Activated naive CD4-positive, alpha-beta T cell (primary cell): ENCODE measurements at places on chromosomes 6 and 20.

DNA sequence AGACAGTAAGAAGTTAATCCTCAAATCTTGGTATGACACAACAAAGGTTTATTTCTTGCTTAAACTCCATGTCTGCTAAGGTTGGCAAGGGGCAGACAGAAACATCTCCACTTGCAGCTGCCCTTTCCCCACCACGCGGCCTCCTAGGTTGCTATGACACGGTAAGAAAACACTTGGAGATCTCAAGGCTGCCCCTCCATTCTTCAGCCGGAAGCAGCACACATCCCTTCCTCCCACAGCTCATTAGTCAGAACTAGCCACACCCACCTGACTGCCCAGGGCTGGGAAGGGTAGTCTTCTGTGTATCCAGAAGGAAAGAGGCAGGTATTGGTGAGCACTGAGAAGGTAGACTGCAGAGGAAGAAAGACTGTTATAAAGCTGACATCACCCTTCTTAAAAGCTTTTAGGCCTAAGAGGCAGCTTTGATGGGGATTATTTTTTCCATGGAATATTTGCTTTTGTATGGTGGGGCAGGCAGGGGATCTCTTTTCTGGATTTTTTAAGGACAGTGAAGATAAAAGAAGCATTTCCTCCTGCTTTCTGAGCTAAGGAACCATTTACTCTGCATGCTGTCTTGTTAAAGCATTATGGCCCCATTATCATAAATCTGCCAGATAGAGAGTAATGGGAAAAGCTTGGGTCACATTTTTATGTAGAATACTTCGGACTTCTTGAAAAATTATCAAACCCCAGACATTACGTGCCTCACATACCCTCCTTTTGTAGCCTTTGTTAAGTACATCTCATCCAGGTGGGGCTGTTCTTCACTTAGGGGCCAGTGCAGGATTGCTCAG, 41.6 kb downstream of the MRAP2 start:
- no peak for DNase-seq

DNA sequence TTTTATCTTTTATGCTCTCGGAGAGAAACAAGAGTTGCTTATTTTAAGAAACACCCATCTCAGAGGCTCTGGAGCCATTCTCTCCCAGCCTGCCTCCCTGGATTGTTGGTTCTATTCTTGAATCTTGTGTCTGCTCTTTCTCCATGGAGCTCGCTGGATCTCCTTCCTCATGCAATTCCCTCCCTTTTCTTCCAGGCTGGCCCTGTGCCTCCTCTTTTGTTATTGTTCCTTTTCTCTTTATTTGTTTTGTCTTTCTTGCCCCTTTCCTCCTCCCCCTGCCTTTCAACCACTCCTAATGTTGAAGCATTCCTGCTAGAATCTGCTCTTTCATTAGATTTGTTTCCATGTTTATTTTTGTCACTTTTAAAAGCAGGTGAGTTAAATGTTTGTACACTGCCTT, 76.5 kb downstream of the STMND1 start:
- DNase-seq, result no peak

DNA sequence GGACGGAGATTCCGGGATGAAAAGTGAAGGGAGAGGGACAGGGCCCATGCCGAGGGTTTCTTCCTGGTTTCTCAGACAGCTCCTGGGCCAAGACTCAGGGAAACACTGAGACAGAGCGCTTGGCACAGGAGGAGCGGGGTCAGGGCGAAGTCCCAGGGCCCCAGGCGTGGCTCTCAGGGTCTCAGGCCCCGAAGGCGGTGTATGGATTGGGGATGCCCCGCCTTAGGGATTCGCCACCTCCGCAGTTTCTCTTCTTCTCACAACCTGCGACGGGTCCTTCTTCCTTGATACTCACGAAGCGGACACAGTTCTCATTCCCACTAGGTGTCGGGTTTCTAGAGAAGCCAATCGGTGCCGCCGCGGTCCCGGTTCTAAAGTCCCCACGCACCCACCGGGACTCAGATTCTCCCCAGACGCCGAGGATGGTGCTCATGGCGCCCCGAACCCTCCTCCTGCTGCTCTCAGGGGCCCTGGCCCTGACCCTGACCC, 55.0 kb upstream of the HLA-A start:
- DNase-seq, result no peak

GRCh38 chr6:96157018-96157565, 141.3 kb downstream of the FUT9 start:
- DNase-seq, result no peak

GRCh38 chr6:154830771-154831170, 97.6 kb downstream of the SCAF8 start:
- DNase-seq, result no peak

- no peak for DNase-seq
Observed at GRCh38 chr20:23251779-23252178, 98.8 kb upstream of the NXT1 start.

- no peak for DNase-seq
Observed at GRCh38 chr20:47419953-47420514, 63.5 kb upstream of the ZMYND8 start.

DNA sequence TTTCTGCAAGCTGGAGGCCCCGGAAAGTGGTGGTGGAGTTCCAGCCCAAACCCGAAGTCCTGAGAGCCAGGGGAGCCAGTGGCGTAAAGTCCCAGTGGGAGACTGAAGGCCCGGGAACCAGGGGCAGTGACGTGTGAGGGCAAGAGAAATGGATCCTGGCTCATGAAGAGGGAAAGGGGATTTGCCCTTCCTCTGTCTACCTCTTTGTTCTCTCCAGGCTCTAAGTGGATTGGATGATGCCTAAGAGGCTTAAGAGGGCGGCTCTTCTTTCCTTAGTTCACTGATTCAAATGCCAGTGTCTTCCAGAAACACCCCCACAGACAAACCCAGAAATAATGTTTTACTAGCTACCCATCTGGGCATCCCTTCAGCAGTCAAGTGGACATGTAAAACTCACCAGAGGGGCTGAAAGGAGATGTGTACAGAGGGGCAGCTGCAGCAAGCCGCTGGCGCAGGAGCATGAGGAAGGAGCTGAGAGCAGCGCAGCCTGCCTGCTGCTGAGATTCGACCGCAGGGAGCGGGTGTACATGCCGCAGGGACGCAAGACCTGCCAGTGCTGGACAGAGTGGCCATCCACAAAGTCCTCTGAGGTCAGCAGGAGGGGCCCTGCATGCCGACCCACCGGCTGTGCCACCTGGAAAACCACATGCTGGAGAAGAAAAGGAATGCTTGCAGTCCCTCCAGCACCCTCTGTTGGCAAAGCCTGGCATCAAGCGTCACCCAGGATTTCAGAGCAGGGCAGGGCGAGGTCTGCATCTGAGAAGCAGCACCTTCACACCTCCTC, 29.5 kb downstream of the CDYL start:
- DNase-seq, result no peak

DNA sequence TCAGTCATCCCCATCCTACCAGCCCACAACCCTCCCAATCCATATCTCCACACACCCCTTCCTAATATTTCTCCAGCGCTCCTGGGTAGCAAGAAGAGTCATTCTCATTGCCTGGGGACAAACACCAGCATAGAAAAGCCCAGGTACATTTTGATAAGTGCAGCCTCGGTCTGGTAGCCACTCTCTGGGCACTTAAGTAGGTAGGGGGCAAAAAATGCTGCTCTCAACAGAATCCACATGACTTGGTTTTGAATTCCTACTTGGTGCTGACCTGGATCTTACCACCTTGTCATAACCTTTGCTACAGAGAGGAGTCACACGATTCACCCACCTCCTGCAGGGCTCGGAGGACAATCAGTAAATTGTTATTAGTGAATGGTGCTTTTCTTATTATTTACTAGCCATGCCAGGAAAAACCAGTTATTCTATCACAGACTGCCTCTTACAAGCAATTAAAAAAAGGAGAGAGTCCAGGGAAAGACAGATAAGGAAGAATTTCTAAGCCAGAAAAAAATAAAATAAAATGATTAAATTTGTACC, 249.1 kb downstream of the LY86 start:
- DNase-seq, result no peak

DNA sequence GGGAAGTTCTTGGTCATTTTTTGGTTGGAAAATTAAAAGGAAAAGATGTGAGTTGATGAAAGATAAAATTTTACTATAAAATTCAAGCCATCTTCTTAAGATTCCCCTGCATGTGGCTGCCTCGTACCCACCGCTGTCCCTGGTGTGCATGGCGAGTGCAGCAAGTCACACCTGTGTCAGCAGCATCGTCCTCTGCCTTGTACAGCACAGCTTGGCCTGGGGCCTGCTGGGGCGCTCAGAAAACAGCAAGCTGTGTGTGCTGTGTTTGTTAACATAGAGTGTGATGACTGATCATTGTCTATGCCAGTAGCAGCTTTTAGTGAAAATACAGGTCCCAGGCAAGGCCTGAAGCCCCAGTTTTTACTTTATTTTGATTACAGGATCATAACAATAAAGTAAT, 56.7 kb downstream of the FAM120B start:
- no peak for DNase-seq

GRCh38 chr20:34269996-34270627, 28.9 kb downstream of the ASIP start:
- no peak for DNase-seq

GRCh38 chr20:10651227-10651990, 22.4 kb downstream of the JAG1 start:
- DNase-seq, result no peak
